ENCODE measurements at places on chromosomes 2 and 18. TPM values are rescaled to one million over a fixed set of nuclear protein-coding genes. Genes with fewer than 3 reads are reported as not detected.

GRCh38 chr18:5444847-5445246 lies 99.0 kb downstream of the EPB41L3 start:
- no peaks in the 10 kb centered on the region for H3K4me1 ChIP-seq
- H3K36me3 ChIP-seq = no peaks in the 10 kb centered on the region
- no peaks in the 10 kb centered on the region for H3K27me3 ChIP-seq
- no peak for DNase-seq
- H3K4me3 ChIP-seq = no peak overlapping the region

DNA sequence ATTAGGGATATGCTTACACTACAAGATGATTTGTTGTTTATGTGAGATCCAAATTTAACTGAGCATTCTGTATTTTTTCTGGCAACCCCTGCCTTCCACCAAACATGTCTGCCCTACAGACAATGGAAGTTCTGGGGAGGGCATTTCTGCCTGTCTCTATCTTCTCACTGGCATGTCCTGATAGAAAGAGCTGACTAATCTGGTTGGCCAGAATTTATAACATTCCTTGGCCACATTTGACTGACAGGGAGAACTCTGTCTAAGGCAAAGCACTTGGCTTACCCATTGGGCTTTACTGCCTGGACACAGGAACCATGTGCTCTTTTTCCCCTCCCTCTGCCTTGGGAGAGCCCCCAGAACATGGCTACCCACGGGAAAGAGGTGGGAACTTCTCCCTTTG lies 70.6 kb upstream of the TMEM178A start:
- no peaks in the 10 kb centered on the region for H3K4me1 ChIP-seq
- no peak for DNase-seq
- no peak overlapping the region for H3K4me3 ChIP-seq

GRCh38 chr2:108917526-108917925 lies 71.5 kb downstream of the EDAR start:
- H3K27ac ChIP-seq = no peak overlapping the region
- H3K4me1 ChIP-seq = no peaks in the 10 kb centered on the region
- no peak overlapping the region for H3K4me3 ChIP-seq
- DNase-seq = no peak
- H3K36me3 ChIP-seq = no peaks in the 10 kb centered on the region

GRCh38 chr2:74418312-74418711 lies 3.1 kb downstream of the C2orf81 start:
- H3K36me3 ChIP-seq = no peaks in the 10 kb centered on the region
- peaks cover 25% of the 10 kb centered on the region for H3K4me1 ChIP-seq
- no peak for DNase-seq
- H3K4me3 ChIP-seq = no peak overlapping the region

- no peak overlapping the region for H3K27ac ChIP-seq
- DNase-seq = no peak
Measured at GRCh38 chr18:74940856-74941255, 268.1 kb downstream of the PTGR3 start.

The MRO gene
- not detected for total RNA-seq

- no peak for DNase-seq
- no peaks in the 10 kb centered on the region for H3K36me3 ChIP-seq
- H3K27me3 ChIP-seq = no peaks in the 10 kb centered on the region
- no peak overlapping the region for H3K4me3 ChIP-seq
- H3K27ac ChIP-seq = no peak overlapping the region
Measured at GRCh38 chr2:96500385-96501066, 4.6 kb downstream of the NEURL3 start.

The CYP26B1 gene
- total RNA-seq = not detected

DNA sequence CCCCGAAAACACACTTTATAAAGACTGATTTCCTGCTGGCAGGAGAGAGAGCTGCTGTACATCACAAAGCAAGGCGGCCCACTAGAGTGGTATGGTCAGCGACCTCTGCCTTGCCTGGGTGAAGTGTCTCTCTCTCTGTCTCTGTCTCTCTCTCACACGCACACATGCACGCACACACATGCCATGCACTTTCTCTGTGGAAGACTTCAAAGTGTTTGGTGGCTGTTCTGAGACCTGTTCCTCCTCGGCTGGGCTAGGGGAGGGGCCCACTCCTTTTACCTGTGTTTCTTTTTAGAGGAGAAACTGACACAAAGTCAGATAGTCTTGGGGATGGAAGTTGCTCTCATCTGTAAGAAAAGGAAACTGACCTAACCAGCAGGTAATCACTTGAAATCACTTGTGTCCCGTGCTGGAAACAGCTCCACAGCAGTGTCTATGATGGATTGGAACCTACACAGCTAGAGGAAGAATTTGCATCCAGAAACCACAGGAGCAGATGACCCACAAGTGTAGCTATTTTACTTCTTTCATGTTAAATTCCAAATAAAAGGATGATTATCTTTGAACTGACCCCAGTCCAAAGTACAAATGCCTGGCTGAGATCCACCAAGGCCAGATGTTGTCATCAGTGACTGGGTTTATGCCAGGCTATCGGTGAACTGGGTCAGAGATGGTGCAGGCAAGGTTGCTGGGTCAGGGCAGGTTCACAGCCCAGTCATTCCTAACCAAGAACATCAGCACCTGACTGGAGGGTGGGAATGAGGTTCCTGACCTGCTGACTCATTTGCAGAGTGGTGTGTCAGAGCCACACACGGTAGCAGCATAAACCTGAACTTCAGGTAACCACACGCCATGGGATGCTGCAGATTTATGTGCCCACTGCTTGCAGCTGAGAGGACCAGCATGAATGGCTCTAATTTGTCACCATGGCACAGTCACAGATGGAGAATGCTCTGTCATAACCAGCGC lies 63.0 kb downstream of the NPAS2 start:
- H3K27me3 ChIP-seq = no peaks in the 10 kb centered on the region
- no peak overlapping the region for H3K4me3 ChIP-seq
- no peaks in the 10 kb centered on the region for H3K36me3 ChIP-seq
- no peak overlapping the region for H3K27ac ChIP-seq
- no peak for DNase-seq
- H3K4me1 ChIP-seq = no peaks in the 10 kb centered on the region

The IL36RN gene
- total RNA-seq = not detected

The TMEM182 gene
- 4.0 TPM for total RNA-seq

The WNT6 gene
- not detected for total RNA-seq

The SATB2 gene
- not detected for total RNA-seq
